ENCODE measurements at places on chromosomes 11 and 22.

- no peak for DNase-seq
Observed at GRCh38 chr11:44221992-44222391, 87.9 kb downstream of the ALX4 start.

DNA sequence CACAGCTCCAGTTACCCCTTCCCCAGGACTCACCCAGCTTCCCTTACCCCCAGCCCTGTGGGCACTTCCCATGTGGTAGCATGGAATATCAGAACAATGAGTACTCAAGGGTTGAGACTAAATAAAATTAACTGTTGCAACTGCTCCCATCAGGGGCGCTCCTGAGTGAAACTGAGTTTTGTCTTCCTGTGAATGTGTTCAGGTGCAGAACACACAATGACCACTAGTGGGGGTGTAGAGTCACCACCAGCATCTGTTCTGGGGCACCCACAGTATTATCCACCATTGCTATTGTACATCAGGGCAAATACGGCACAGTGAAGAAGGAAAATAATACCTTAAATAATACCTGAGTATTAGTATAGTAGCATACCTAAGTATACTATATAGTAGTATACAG is 689.7 kb downstream of the TBC1D22A start:
- peak; percentile 23 for DNase-seq

DNA sequence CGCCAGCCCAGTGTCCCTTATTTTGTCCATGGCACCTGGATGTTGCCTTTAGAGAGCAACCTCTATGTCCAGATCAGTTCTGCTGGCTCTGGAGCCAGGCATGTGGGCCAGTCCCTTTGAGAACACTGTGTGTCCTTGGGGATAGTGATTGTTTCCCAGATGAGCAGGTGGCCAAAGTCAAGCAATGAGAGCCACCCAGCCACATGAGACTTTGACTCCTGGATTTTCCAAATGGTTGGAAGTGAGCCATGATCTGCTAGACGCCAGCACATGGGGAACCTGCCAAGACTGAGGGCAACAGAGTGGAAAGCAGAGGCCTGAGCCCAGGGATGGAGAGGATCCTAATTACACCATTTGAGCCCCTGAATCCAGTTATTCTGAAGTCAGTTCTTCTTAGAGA is 479.8 kb downstream of the OPCML start:
- DNase-seq = no peak

GRCh38 chr11:84870486-84870885 is 756.7 kb downstream of the DLG2 start:
- no peak for DNase-seq

- DNase-seq = no peak
Observed at GRCh38 chr11:117520201-117520600, 192.5 kb downstream of the CEP164 start.

DNA sequence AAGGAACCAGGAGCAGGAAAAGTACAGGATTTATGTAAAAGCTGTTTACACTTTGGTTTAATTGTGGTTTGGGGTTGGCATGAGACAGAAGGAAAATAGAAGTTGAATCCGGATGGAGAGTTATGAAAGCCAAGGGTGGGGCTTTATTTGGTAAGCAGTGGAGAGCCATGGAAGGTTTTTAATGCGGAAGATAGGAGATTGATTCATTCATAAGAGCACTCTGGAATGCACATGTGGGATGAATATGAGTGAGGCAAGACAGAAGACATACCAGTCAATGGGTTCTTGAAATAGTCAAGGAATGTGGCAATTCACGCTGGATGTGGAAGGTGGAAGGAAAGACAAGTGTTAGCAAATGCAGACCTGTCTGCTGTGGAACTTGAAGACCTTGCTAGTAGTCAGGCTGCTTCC is 9.3 kb upstream of the GLB1L3 start:
- DNase-seq = no peak

GRCh38 chr11:34345540-34345876 is 12.3 kb downstream of the ABTB2 start:
- no peak for DNase-seq

DNA sequence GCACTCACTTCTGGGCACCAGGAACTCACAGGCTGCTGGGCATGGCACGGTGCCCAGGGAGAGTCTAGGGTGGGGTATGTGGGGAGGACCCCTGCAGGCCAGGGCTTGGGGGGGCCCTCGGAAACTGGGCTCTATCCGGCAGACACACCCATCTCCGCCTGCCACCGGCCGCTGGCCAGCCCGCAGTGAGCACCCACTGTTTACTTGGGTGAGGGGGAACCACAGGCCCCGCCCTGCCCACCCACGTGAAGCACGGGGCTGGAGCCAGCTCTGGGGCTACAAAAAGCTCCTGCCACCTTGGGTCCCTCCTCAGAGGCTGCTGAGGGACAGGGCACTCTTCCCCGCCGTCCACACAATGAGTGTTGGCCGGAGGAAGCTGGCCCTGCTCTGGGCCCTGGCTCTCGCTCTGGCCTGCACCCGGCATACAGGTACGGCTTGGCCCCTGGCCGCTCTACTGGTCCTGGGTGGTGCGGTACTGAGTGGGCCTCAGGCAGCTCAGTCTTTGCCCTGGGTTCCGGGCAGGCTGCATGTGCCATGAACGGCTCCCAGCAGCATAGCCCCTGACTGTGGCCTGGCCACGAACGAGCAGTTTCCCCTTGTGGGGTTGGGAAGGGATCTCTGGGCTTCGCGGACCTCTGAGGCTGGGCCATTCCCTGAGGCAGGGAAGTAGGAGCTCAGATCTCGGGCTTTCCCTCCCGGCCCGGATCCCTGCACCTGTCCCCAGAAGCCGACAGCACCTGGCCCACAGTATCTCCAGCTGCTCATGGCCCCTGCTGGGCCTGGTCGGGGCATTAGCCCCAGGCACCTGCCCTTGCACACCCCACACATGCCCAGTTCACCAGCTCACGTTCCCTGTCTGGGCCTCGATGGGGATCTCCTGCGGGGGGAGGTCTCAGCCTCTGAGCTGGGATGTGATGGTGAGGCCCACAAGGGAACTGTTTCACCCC is at the start of gene MUC5AC:
Gene MUC5AC (plus strand): TSS at position 309 of the 947 bp plus-strand sequence. CDS start 47 bp downstream, at position 356.
- no peak for DNase-seq

DNA sequence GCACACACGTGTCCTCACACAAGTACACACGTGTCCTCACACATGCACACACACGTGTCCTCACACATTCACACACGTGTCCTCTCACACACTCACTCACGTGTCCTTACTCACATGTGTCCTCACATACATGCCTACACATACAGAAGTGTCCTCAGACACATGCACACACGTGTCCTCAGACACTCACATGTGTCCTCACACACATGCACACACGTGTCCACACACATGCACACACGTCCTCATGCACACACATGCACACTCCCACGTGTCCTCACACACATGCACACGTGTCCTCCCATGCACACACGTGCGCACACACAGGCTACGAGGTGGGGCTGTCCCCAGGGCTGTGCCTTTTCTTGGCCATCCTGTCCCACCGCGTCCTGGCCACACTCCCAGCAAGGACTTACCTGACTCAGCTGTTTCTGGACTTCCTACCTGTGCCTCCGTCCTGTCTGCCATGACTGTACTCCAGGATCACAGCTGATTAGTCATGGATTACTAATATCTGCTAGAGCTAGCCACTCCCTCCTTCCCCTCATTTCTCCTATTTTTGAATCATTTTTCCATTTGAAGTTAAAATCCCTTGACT is 990.2 kb downstream of the BRD1 start:
- no peak for DNase-seq

DNA sequence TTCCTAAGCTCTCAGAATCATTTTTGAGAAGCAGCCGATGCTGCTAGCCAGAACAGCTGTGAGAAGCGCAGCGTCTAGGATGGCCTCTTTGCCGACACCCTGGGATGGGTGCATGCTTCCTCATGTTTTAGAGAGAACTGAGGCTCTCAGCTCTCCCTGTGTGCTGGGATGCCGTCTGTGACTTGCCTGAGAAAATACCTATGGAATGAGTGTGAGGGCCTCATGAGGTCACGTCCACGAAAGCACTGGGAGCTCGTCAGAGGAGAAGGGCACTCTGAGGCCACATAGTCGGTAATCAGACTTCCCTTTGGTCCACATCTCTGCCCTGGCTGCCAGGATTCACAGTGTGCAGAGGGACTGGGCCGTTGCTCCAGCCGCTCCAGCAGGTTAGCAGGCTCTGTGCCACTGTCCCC is 54.7 kb downstream of the MICAL3 start:
- DNase-seq = no peak

DNA sequence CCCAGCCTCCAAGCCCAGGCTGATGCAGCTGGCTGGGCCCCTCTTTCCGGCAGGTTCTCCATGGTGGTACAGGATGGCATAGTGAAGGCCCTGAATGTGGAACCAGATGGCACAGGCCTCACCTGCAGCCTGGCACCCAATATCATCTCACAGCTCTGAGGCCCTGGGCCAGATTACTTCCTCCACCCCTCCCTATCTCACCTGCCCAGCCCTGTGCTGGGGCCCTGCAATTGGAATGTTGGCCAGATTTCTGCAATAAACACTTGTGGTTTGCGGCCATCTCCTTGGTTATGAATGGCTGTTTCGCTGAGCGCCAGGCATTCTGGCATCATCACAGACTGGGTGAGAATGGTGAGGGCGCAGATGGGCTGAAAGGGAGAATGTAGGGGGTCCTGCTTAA is 3.6 kb downstream of the PRDX5 start:
- DNase-seq = no peak

- DNase-seq = peak; percentile 61
Observed at GRCh38 chr11:77411137-77411707, 62.7 kb downstream of the PAK1 start.

DNA sequence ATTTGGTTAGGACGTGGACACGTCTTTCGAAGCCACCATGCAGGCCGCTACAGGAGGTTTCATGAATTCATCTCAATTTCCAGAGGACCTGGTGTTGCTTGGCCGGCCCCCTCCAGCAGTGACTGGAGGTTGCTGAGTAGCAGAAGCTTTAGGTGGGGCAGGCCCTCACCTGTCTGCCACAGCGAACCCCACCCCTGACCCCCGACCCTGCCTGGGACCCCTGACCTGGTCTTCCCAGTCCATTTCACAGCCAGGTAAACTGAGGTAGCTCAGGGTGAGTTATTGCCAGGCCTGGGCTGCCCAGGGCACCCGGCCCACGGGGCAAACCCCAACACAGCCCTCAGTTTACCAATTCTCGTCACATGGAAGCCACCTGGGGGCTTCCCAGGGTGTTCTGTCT is 39.1 kb upstream of the SMIM38 start:
- no peak for DNase-seq

GRCh38 chr11:14026961-14027360 is 64.4 kb downstream of the SPON1 start:
- DNase-seq = no peak

GRCh38 chr22:25060522-25061071 is 108.1 kb downstream of the KIAA1671 start:
- no peak for DNase-seq

GRCh38 chr11:115334932-115335788 is 169.1 kb downstream of the CADM1 start:
- peak; percentile 1 for DNase-seq

- DNase-seq = no peak
Observed at GRCh38 chr22:17770180-17771077, 3.8 kb downstream of the BID start.

GRCh38 chr22:40743768-40744167 is 64.5 kb downstream of the MCHR1 start:
- DNase-seq = no peak

DNA sequence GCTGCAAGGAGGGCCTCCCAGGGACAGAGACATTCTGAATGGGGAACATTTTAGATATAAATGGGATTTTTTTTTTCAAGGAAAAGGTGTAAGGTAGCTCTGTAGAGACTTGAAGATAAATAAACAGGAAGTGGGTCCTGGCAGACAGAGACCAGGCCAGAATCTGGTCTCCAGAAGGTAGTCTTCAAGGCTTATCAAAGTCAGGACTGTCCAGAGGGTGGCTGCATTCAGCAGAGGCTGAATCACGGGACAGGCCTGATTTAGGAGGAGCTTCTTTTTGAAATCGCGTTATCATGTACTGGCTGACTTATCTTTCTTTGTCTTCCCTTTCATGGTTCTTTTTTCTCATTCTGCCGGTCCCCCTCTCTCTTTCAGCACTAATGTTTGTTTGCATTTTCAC is 542.9 kb downstream of the NTM start:
- DNase-seq = no peak

DNA sequence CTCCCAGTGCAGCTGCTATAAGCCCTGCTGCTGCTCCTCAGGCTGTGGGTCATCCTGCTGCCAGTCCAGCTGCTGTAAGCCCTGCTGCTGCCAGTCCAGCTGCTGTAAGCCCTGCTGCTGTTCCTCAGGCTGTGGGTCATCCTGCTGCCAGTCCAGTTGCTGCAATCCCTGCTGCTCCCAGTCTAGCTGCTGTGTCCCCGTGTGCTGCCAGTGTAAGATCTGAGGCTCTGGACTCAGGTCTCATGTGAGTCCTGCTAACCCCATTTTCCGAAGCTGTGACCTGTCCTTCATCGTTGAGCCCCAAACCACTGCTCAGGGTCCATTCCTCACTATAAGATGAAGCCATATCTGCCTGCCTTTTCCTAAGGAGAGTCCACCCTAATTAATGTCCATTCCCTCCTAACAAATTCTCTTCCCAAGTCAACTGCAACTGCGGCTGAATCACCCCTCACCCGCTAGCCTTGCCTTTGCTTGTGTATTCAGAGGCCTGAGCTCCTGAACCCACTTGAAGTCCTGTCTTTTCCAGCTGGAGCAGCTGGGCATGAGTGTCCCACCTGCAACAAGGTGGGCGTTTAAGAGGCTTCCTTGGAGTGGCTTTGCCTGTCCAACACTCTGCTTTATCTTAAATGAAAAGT is 626 bp downstream of the KRTAP5-7 start:
- DNase-seq = no peak

DNA sequence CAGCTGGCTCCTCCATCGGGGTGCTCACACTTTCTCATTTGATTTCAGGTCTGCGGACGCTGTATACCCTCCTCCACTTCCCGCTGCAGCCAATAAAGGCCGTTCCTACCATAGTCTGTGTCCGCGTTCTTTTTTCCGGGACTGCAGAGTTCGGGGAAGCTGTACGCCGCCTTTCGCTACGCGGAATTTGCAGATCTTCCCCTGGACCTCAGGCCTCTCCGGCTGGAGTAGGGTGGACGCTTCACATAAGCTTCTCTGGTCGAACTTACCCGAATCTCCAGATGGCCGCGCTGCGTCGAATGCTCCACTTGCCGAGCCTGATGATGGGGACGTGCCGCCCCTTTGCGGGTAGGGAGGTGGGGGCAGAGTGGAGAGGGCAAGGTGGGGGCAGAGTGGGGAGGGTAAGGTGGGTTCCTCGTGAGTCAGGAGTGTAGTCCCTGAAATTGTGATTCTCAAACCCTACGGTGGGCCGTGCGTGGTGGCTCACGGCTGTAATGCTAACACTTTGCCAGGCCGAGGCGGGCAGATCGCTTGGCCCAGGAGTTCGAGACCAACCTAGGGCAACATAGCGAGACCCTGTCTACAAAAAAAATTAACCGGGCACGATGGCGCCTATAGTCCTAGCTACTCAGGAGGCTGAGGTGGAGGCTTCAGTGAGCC is 617 bp downstream of the CSKMT start:
- DNase-seq = peak; percentile 78

- DNase-seq = no peak
Observed at GRCh38 chr11:116030697-116031331, 526.6 kb upstream of the CADM1 start.

- peak; percentile 58 for DNase-seq
Observed at GRCh38 chr11:62599901-62600300, 1.8 kb downstream of the MTA2 start.

All from erythroblast (primary cell).